Sigmoid colon (tissue), 7 donors: ENCODE measurements at places on chromosomes 2 and 18.
A peak's percentile ranks its signal among the peaks of the same experiment; 100 is the strongest.

DNA sequence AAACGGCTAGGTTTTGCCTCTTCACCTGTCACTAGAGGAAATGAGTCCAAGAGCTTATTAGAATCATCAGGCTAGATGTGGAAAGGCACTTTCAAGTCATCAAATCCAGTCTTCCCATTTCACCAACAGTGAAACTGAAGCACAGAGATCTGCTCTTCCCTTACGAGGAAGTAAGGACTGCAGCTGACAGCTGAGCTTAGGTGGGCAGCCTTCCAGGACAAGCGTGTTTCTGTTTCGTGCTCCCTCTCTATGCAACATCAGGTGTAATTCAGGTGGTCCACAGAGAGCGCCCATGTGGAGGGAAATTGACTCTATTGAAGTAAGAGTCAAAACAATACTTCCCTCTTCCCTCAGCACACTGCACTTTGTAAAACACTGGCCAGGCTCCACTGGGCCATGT is 5.5 kb downstream of the CYRIA start:
- DNase-seq: no peak

- no peak for DNase-seq
Observed at GRCh38 chr2:207387001-207387571, 142.7 kb upstream of the CREB1 start.

GRCh38 chr2:108916796-108917421 is 72.1 kb downstream of the EDAR start:
- peak; percentile 40 for DNase-seq

DNA sequence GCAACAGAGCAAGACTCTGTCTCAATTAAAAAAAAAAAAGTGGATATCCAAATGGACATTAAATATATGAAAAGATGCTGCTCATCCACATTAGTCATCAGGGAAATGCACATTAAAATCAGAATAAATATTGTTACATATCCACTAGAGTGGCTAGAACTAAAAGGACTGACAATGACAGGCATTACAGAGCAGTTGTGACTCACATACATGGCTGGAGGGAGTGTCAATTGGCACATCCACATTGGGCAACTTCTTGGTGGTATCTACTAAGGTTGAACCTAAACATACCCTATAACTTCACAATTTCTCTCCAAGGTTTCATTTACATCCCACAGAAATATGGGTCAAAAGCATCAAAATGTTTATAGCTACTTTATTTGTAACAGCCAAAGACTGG is 14.0 kb upstream of the DNER start:
- DNase-seq: no peak

- no peak for DNase-seq
Observed at GRCh38 chr2:86176597-86176996, 18.7 kb downstream of the IMMT start.

DNA sequence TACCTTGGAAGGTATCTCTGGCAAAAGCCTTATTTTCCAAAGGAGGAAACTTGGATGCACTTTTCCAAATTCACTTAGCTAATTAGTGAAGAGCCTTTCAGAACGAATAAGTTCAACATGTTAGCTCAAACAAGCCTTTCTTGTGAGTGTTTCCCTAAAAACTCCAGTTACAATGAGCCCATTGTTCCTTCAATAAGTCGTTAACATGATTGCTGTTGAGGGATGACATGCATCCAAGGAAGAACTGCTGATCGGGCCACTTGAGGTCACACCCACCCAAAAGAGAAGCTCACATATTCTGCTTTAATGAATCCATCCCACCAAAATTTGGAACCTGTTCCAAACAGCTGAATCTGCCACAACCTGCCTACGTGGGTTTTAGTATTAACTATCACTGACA is 48.1 kb upstream of the SLC35G4 start:
- DNase-seq: no peak
